ENCODE measurements at places on chromosomes 7 and 10. TPM values are rescaled to one million over a fixed set of nuclear protein-coding genes. Genes with fewer than 3 reads are reported as not detected.
A peak's percentile ranks its signal among the peaks of the same experiment; 100 is the strongest.

DPYSL4 gene
- total RNA-seq: 1.7 TPM

PLXNA4 gene
- not detected for total RNA-seq

DNA sequence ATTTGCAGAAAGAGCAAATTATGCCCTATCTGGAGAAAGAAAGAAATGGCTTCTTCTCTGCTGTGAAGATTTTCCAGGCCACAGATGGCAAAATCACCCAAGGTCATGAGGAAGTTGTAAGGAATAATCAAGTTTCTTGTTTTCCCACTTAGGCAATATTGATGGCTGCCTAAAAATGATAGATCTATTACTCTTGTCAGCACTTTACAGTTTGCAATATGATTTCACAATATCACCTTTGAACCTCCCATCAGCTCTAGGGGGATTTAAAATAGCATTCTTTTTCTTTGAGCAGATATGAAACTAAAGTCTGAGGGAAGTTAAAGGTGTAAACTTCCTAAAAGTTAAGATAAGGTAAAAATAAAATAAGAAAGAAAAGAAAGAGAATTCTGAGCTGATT, 6.7 kb downstream of the NPSR1 start:
- DNase-seq: no peak

RAB19 gene
- total RNA-seq: 3.6 TPM

GNAT3 gene
- not detected for total RNA-seq

DNA sequence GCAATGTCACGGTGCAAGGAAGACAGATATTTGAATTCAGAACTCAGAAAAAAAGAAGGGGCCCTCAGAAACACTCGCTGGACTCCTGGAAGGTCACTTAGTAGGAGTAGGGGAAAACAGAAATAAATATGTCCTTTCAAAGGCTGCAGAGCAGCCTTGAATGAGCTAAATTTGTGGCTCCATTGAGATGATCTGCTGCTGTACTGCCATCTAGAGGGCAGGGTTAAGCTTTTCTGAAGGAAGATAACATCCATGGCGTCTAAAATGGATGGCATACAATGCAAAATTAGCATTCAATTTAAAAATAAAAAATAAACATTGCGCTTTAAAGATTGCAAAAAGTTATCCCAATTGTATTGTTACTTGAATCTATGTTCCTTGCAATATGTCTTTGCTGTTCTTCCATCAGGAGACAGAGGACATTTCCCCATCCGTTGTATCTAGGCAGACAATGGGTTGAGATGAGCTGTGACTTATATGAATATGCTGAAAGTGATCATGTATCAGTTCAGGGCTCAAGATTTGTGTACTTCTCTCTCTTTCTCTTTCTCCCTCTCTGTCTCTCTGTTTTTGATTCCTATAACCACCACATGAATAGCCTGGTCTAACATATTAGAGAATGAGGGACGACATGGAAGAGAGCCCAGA, 642.2 kb downstream of the SH2D4B start:
- no peak for DNase-seq

LLCFC1 gene
- not detected for total RNA-seq

EIF4H gene
- 417 TPM for total RNA-seq

DNA sequence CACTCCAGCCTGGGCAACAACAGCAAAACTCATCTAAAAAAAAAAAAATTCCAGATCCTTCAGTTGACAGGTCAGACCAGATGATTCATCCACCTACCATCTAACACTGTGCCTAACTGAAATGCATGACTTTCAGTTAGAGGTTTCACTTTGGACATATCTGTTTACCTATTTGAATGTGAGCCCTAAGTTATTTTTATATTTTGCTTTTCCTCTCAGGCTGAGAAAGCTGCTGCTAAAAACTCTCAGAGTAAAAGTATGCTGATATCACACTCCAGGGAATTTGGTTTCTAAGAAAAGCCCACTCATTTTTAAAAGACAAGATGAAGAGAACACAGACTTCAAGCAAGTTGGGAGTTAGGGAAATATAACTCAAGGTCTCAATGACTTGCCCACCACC, 126.0 kb downstream of the SGMS1 start:
- DNase-seq: peak; percentile 66

RBP3 gene
- not detected for total RNA-seq

DNA sequence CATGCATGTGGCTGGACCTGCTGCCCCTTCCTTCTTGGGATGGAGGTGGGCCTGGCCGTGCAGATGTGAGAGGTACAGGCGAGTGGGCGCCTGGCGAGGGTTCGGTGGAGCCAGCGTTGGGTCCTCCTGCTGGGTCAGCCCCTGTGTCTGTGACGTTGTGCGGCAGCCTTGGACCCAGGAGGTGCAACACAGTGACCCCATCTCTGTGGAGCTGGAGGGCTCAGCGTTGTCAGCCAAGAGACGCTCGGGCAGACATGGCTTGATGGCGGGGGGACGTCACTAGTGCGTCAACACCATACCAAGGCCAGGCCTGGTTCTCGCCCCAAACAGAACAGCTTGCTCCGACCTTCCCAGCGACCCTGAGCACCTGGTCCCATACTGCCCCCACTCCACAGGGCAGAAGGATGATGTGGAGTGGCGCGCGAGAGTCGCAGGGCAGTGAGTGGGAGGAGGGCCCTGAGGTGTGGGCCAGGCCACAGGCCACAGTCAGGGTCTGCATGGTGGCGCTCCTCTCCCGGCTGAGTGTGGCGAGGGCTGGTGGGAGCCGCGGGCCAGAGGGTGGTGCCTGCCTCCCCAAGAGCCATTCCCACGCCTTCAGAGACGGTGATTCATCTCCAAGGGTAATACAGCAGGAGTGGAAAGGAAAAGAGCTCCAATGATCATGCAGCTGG, 184.4 kb downstream of the DNAJB6 start:
- no peak for DNase-seq

DNA sequence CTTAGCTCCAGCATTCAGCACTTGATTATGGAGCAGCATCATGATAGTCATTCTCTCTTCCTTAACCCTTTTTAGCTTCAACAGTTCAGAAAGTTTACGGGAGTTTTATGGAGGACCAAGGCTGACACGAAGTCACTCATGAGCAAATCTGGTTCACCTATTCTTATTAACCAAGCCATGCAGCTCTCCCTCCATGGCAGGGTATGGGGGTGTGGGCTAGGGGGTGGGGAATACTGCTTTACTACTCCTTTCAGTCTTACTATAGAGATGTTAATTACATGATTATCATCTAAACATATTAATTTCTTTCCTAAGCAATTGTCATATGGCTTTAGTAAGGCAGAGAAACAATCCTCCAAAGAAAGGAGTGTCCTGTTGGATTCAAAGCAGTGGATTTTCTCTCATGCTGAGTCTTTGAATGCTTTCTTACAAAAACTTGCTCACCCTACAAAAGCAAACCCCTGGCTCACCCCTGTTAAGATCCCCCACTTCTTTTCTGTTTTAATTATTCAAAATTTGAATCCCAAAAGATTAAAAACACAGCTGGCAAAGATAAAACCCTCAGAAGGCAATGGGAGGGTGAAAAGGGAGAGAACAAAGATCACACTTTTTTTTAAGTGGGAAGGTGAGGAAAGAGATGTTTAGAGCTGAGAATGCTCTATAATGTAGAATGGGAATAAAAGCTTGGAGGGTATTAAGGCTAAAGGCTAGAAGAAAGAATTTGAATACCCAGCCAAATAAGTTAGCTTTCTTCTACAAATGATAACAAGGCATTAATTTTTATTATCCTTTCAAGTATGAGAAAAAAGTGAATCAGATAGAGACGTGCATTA, 46.4 kb upstream of the SEMA3E start:
- DNase-seq: no peak

DNA sequence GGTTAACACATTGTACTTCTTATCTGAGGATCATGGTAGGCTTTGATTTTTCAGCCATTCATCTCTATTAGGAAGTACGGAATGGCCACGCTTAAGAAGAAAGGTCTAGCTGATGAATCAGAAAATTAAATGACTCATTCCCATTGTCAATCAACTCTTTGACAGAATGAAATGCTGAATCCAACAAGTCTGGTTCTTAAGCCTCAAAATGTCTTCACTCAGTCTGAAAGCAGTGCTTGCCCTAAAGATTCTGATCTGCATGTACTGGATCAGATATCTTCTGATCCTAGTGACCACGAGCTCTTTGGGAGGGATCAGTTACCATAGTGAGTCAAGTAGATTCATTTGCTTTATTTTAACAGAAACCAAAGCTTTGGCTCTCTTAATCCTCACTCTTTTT, 5.7 kb upstream of the CELF2 start:
- DNase-seq: no peak

GRCh38 chr10:121823993-121824463, 103.8 kb downstream of the ATE1 start:
- peak; percentile 39 for DNase-seq

DNA sequence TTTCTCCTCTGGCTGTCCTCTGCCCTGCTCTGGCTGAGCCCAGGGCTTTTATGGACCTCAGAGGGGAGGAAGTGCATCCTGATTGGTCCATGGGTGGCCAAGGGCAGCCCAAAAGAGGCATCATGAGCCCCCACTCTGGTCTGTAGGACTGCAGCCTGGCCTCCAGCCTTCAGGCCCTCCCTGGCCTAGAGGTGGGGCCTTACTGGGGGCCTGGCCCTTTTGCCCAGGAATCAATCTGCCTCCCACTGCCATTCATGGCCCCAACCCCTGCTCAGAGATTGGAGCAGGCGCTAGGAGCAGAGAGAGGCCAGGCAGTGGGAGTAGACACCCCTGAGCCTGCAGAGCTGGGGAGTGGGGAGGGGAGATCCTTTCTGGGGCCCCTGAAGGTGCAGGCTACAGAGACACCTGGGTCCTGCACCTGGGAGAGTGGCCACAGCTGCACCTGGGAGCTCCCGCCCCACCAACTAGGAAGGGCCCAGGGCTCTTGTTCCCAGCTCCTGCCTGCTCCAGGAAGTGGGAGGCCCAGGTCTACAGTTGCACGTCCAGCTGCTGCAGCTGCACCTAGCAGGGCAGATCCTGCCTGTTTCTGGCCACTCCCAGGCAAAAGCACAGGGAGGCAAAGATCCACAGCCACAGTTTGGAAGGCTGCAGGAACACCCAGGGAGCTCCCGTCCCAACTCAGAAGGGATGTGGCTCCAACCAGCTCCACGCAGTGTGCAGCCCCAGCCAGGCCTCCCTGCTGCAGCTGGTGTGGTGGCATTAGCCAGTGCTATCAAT, 6.4 kb upstream of the DYNC2I1 start:
- no peak for DNase-seq

DNA sequence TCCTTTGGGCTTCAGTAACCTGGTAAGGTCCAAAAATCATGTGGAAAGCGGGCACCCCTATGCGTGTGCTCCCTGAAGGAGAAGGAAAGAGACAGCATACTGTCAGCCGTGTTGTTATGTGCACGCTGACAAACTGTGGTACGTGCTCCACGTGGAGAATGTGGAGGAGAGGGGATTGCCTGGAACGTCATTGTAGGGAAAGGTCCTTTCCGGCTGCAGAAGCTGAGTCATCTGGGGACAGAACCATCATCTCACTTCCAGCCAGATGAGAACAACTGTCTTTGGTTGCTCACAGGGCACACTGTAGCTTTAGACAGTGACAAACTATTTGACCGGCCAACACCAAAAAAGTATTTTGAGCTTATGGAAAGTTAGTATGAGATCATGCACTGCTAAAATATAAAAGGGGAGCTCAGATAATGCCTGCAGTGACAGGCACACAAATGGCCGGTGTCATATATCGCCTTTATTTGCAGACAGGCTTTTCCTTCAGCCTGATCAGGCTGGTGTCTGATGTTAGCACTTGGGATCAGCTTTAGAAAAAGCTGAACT, 38.8 kb upstream of the GRB10 start:
- no peak for DNase-seq

GRCh38 chr7:32453341-32454011, 36.7 kb downstream of the LSM5 start:
- no peak for DNase-seq

- DNase-seq: no peak
Measured at GRCh38 chr10:72886621-72887020, 6.9 kb upstream of the OIT3 start.

DNA sequence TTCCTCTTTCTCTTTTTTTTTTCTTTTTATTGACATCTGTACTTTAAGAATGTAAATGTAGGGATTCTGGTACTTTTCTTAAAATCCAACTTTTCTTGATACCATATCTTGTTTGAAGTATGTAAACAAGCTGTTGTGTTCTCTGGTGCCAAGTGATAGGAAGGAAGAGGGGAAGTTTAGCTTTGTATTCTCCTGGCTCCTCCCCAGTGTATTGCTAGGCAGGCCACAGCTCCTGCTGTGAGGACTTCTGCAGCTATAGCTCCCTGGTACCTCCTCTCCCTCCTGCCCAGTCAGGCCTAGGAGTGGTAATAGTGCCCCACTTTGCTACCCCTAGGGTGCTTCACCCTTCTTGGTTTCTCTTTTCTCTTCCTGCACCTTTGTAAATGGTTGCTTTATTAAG, 45.3 kb upstream of the SP8 start:
- no peak for DNase-seq

MAGI2 gene
- total RNA-seq: 0.43 TPM

GRCh38 chr7:24334627-24335026, 50.6 kb downstream of the NPY start:
- no peak for DNase-seq

GRCh38 chr10:6074489-6075301, 12.5 kb upstream of the IL2RA start:
- DNase-seq: no peak

GRCh38 chr10:72058989-72059842, 29.1 kb downstream of the SPOCK2 start:
- no peak for DNase-seq

DNA sequence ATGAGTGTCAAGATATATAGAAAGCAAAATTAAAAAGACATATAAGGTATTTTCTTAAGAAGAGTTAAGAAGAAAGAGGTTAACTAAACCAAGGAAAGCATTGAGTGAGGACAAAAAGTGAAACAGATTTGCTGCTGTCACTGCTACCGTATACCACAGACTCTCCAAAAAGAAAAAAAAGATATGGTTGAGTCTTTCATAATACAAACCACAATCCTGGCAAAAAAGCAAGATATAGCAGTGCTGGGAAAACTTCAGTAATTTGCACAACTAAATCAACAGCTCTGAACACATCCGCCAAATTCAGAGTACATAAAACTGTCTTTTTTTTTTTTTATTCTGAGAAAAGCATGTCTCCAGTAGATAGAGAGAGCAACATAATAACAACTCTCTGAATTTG, 114.7 kb downstream of the ETV1 start:
- DNase-seq: no peak
